ENCODE measurements at places on chromosomes 6 and 20. TPM values are rescaled to one million over a fixed set of nuclear protein-coding genes. Genes with fewer than 3 reads are reported as not detected.

The CDSN gene
- total RNA-seq = not detected

The SMOC2 gene
- total RNA-seq = 5.9 TPM

The SNTA1 gene
- total RNA-seq = 6.7 TPM

The PAK5 gene
- 12.2 TPM for total RNA-seq

The PROKR2 gene
- total RNA-seq = not detected

The OR2H1 gene
- total RNA-seq = not detected

The RIPPLY2 gene
- not detected for total RNA-seq

The BPI gene
- total RNA-seq = not detected

The SCAND1 gene
- 73.8 TPM for total RNA-seq

The HAO1 gene
- total RNA-seq = not detected

The RIMS4 gene
- total RNA-seq = 8.2 TPM

The SAPCD1 gene
- total RNA-seq = 11.9 TPM

The LINC00237 gene
- total RNA-seq = not detected

The NOX3 gene
- total RNA-seq = not detected

The FAM83C gene
- total RNA-seq = not detected

The NUP43 gene
- total RNA-seq = 58.0 TPM

The MAP1LC3A gene
- total RNA-seq = 43.8 TPM

The ARMC2 gene
- 16.1 TPM for total RNA-seq

The SEL1L2 gene
- total RNA-seq = not detected

The RFX6 gene
- 28.7 TPM for total RNA-seq

The NDUFAF5 gene
- 41.5 TPM for total RNA-seq

The TCP11 gene
- not detected for total RNA-seq
